SW480 (cell line): ENCODE measurements at places on chromosomes 4 and X.

DNA sequence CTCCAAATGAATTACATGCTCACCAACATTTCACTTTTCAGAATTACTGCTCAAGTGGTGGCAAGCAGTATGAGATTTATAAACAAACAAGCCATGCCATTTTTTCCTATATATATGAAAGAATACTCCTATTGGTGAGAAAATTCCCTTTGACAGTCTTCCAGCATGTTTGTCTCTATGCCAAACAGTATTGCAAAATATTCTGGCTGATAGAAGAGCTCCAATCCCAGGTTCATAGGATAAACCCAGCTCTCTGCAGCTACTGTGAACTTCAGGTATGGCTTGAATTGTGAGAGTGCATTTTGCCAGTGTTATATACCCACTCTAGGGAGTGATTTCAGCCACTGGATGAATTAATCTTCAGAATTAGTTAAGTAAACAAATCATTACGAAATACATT is 108.8 kb downstream of the MAGEC2 start:
- DNase-seq = no peak

DNA sequence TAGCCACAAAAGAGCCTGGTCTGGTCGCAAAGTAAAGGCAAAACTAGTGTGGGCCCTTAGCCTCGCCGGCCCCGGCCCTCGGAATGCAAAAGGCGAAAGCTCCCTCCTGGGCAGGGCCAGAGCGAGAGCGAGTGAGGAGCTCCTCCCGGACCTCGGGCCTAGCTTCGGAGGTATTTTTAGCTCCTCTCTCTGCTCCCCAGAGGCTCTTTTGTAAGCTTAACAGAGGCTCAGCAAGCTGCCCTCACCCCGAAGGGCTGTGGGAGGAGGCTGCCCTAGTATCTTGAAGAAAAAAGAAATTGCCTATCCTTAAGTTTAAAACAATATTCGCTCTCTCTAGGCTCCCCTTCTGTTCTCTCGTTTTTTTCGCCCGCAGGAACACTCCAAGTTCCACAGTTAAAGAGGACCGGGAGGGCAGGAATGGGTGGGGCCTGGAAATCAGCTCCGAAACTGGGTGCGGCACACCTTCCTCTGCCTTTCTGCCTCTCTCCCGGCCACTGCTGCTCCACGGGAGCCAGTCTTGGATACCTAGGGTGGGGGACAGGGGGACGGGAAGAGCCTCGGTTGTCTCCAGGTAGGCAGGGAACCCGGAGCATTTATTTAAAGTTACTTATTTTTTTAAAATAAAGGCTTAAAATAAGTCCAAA is 12.1 kb downstream of the HAND2 start:
- DNase-seq = no peak

DNA sequence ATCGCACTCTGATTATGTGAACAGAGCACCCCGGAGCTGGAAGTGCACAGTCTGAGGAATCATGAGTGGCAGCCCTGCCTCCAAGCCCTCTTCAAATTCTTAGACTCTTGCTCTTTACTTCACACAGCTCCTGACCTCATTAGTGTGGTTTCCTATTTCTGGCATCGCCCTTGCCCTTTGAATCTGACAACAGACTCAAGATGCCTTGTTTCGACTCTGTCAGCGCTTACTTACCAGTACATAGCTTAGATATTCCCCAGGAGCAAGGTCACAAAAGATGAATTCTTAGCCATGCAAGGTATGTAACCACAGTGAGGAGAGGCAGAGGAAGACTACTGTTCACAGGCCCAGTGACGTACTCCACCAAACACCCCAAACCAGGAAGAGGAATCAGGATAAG is 167.2 kb downstream of the KDR start:
- no peak for DNase-seq

DNA sequence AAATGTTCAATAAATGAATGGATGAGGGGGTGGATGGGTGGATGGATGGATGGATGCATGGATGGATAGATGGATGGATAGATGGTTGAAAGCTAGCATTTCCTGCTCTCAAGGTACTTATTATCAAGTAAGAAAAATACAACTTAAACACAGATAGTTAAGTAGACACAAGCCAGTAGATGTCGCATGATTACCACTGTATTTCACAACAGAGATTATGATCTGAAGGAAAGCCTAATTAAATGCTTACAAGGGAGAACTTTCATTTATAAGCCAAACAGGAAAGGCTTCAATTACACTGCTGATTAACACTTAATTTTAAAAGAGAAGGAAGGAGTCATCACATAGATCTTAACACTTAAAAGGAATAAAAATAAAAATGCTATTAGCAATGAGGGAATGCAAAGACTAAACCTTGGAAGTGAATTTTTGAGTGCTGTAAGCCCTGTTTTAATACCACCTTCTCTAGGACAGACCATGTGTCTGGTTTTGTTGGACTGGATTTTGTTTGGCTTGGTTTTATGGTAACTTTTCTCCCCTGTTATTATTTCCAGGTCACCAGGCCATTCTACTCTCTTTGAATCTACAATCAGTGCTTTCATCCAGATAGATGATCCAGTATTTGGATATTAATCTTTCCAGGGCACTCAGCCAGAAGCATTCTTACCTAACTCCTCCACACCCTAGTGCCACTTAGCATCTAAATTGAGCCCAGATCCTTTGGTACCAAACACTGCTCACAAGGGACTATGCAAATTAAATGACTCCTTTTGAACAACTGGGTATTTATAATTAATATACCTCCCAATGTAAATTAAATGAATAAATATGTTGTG is 75.5 kb upstream of the SLC39A8 start:
- DNase-seq = no peak

- DNase-seq = no peak
These were observed 38.9 kb upstream of the PHEX start for GRCh38 chrX:21993265-21993664.

DNA sequence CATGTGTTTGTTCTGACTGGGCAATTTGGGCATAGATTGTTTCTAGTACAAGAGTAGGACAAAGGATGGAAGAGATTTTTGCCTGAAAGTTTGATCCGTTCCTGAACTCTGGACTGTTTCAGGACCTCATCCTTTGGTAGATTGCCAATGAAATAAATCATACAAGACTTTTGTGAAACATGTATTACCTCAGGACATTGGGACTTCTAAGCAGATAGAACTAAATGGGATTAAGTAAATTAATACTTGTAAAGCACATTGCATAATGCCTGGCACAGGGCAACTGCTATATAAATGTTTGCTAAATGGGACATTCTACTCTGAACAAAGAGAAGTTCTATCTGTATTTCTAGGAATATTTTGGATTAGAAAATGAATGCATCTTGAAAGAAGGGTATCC is 164.8 kb upstream of the RPS6KA3 start:
- DNase-seq = no peak

DNA sequence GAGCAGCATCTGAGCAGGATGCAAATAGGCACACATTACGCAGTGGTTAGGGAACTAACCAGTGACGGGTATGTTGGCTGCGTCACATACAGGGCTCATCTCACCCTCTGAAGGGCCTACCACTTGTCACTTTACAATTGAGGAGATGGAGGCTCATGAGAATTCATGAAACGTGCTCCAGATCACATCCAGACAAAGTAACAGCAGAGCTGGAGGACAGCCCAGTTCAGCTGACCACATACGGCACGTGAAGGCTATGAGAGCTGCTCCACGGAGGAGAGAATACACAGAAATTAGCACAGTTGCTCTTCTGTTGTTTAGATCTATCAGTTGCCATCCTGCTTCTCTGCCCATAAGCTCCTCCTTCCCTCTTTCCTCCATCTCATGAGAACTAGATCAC is 78.4 kb downstream of the FAM9B start:
- DNase-seq = no peak

DNA sequence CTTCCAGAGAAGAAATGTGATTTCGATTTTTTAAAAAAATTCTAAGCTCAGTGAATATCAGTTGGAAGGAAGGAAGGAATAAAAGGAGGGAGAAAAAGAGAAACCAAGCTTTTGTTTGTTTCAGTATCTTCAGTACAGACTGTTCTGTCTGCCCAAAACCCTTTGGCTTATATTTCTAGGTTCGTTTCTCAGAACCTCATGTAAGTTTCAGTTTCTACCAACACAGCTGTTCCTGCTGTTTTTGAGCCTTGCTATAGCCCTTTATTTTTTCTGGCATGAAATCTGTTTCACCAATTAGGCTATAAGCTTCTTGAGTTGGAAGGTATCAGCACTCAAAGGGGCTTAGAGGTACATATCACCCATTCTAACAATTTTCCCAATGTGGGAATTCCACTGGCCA is 157.9 kb downstream of the GBA3 start:
- no peak for DNase-seq

- DNase-seq = no peak
These were observed 31.6 kb upstream of the MAML3 start for GRCh38 chr4:140185412-140186081.

- no peak for DNase-seq
These were observed 47.2 kb upstream of the TMPRSS11F start for GRCh38 chr4:68176904-68177303.

DNA sequence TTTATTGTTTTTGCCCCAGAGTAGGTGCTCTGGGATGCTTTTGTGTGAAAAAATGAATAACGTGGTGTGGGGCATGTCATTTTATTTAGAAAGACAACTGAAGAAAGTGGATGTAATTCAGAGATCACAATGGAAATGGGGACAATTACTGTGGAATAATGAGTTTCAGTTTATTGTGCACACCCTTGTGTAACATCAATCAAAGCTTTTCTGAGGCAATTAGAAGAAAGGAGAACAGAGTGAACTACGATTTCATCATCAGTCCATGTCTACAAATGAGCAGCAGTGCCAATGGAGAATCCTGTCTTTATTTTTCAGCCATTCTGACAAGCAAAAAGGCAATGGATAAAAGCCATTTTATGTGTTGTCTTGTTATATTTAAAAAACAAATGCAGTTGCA is 339.2 kb downstream of the TMA16 start:
- no peak for DNase-seq
